ENCODE measurements at places on chromosomes 7 and 10.

DNA sequence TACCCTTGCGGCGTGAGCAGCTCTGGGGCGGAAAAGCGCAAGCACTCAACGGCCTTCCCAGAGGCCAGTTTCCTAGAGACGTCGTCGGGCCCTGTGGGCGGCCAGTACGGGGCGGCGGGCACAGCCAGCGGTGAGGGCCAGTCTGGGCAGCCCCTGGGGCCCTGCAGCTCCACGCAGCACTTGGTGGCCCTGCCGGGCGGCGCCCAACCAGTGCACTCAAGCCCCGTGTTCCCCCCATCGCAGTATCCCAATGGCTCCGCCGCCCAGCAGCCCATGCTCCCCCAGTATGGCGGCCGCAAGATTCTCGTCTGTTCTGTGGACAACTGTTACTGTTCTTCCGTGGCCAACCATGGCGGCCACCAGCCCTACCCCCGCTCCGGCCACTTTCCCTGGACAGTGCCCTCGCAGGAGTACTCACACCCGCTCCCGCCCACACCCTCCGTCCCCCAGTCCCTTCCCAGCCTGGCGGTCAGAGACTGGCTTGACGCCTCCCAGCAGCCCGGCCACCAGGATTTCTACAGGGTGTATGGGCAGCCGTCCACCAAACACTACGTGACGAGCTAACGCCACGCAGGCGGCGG, 12.6 kb downstream of the TRIM8 start:
- DNase-seq = no peak

DNA sequence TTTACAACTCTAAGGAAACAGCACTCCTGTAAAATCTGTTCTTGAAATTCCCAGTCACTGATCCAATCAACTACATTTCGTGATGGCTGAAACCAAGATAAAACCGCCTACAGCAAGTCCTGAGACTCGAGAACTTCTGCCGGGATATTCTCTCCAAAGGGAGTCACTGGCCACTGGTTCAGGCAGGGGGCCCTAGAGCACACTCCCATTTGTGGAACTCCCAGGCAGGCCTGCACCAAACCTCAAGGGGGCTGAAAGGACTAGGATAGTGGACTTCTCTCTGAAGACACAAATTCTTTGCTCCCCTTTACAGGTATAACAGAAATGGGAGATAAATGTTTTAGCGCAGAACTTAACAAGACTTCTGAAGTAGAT, 16.3 kb downstream of the CYTH3 start:
- no peak for DNase-seq

DNA sequence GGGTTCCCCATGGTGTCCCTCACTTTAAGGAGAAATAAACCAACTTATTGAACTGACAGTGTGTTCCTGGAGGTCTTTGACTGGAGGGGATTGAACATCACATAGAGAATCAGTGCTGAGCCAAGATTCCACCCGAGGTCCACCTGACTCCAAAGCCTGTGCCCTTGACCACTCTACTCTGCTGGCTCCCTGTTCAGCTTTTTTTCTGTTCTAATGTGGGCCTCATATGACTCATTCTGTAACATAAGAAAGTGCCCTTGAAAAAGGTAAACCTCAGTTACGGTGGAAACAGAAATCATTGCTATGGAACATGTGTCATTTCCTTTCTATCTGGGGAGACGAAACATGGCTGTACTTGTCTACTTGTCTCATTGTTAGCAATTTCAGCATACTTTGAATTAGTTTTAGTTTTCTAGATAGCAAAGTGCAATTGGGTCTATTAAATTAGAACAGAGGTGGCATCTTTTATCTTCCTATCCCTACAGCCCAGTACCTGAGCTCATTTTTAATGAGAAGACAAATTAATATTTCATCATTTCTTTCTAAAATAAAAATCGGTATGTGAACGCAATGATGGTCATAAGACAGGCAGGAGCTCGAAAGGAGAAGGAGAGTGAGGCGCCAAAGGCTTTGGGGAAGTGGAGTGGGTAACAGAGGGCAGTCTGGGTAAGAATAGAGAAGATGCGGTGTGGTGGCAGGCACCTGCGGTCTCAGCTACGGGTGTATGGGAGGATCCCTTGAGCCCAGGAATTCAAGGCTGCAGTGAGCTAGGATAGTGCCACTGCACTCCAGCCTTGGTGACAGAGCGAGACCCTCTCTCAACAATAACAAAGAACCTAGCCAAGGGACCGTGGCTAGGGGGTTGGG, 1.5 kb downstream of the GSDME start:
- no peak for DNase-seq

DNA sequence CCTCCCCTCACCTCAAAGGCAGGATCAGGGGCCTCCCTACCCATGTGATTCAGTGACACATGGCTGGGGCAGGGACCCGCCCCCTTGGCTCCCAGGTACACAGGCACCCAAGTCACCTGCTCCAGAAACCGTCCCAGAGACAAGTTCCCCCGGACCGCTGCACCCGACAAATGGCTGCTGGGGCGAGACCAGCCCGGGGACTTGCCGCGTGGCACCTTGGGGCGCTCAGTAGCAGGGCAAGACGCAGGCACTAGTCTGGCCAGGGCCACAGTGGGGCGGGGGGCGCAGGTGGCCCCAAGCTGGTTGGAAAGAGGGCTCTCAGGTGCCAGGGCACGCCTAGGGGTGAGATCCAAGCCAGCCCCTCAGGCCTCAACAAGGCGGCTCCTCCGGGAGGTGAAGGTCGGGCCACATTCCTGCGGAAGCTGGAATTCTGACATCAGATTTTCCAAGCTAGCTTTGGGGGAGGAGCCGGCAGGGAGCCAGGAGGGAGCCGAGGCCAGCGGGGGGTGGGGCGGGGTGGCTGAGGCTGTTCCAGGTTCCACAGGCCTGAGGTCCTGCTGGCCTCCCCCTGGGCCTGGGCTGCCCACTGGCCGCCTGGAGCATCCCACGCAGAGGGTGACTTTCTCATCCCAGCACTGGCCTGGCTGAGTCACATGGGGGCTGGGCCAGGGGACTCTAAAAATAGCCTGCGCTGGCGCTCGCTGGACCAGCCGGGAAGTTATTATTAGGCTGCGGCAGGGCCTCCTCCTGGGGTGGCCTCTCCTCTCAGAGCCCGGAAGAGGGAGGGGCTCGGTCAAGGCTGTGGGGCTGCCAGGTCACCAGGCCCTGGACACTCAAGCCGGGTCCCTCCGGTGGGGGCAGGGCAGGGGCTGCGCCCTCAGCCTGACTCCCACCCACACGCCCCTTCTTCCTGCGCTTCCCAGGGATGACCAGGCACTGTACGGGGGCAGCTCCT, 20.5 kb upstream of the INPP5A start:
- peak; percentile 68 for DNase-seq

GRCh38 chr10:104281694-104282093, 12.7 kb downstream of the GSTO2 start:
- no peak for DNase-seq

- DNase-seq = no peak
Observed at GRCh38 chr7:112481833-112482670, 1.3 kb downstream of the LSMEM1 start.

GRCh38 chr7:17696422-17696821, 243.9 kb downstream of the SNX13 start:
- DNase-seq = peak; percentile 71

GRCh38 chr7:50145226-50145625, 52.2 kb upstream of the ZPBP start:
- DNase-seq = no peak

GRCh38 chr10:72889391-72889831, 4.1 kb upstream of the OIT3 start:
- DNase-seq = no peak

- DNase-seq = no peak
Observed at GRCh38 chr7:29265208-29265923, 70.8 kb downstream of the CHN2 start.

- no peak for DNase-seq
Observed at GRCh38 chr10:16231176-16231575, 205.6 kb upstream of the PTER start.

GRCh38 chr7:151891753-151892152, 14.8 kb upstream of the PRKAG2 start:
- DNase-seq = no peak

- DNase-seq = no peak
Observed at GRCh38 chr10:386771-387592, 251.7 kb downstream of the ZMYND11 start.

- no peak for DNase-seq
Observed at GRCh38 chr7:68958571-68958970, 639.7 kb upstream of the AUTS2 start.

- no peak for DNase-seq
Observed at GRCh38 chr10:34473174-34474008, 341.7 kb downstream of the PARD3 start.

DNA sequence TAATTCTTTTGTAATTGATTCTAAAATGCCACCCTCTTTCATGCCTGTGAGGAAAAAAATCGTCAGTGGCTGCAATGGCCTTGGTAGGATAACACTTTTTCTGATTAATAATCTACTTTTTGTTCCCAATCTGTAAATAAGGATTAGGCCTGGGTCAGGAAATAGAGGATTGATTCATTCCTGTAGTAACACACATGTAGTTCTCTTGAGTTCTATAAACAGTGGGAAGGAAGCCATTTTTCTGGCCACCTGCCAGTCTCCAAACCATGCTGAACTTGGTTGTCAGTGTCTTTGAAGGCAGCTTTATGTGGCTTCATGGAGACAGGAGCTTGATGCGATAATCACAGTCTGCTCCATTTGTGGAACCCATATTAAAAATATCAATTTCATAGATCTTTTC, 169.3 kb upstream of the NFE2L3 start:
- no peak for DNase-seq

DNA sequence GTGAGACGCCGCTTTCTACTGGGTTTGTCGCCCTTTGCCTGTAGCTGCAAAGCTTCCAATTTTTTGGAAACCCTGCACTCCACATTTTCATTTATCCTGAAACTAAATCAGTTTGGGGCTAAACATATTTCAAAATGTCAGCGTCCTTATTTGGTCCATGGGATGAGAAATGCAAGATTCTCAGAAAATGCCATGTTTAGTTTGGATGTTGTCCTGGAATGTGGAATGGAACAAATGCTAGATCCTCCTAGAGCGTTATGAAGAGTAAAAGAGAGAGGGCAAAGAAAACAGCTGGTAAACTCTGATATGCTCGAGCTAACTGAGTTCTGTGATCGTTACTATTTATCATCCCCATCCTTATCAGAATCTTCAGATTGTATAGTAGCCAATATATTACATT, 236.9 kb downstream of the KLF6 start:
- DNase-seq = no peak

DNA sequence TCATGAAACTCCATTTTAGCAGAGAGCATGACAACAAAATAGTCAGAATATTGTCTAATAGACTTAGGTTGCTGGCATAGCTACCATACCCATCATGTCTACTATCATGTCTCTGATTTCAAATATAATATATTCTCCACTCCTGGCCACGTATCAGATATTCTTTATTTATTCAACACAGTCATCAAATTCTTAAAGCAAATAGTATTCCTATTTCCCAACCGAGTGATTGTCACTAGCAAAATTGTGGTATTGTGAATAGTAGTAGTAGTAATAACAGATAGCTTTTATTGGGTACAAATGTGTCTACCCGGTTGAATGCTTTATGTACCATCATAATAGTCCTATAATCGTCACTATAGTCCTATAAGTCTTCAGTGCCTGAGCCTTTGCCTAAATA, 918.6 kb downstream of the KCNMA1 start:
- no peak for DNase-seq

GRCh38 chr10:34047389-34047788, 712.9 kb upstream of the NRP1 start:
- DNase-seq = no peak
